ENCODE measurements at places on chromosomes 5 and 9. TPM values are rescaled to one million over a fixed set of nuclear protein-coding genes. Genes with fewer than 3 reads are reported as not detected.

Gene TERT
- not detected for polyA plus RNA-seq

Gene GLIPR2
- polyA plus RNA-seq, result 20.1 TPM

Gene NSG2
- not detected for polyA plus RNA-seq

Gene DIPK1B
- polyA plus RNA-seq, result 39.4 TPM

Gene NDUFS4
- polyA plus RNA-seq, result 117 TPM

Gene PHYHD1
- 32.3 TPM for polyA plus RNA-seq

Gene LHFPL2
- 15.6 TPM for polyA plus RNA-seq

Gene GRHPR
- polyA plus RNA-seq, result 137 TPM

Gene CD74
- polyA plus RNA-seq, result 103 TPM

Gene C7
- 7.7 TPM for polyA plus RNA-seq

Gene SLC46A2
- polyA plus RNA-seq, result not detected

Gene FAM81B
- not detected for polyA plus RNA-seq

Gene RGS7BP
- not detected for polyA plus RNA-seq

Gene ZNF618
- polyA plus RNA-seq, result 14.0 TPM

Gene HMCN2
- 2.7 TPM for polyA plus RNA-seq

Gene GPR150
- polyA plus RNA-seq, result 1.0 TPM

Gene CDX1
- polyA plus RNA-seq, result 46.9 TPM

Gene SPATA31A1
- not detected for polyA plus RNA-seq

Gene ARID3C
- polyA plus RNA-seq, result not detected

Gene CCDC171
- 2.2 TPM for polyA plus RNA-seq

Data from hepatocyte (in vitro differentiated cells).